Astrocyte of the cerebellum (primary cell): ENCODE measurements at places on chromosomes 6 and 20.

DNA sequence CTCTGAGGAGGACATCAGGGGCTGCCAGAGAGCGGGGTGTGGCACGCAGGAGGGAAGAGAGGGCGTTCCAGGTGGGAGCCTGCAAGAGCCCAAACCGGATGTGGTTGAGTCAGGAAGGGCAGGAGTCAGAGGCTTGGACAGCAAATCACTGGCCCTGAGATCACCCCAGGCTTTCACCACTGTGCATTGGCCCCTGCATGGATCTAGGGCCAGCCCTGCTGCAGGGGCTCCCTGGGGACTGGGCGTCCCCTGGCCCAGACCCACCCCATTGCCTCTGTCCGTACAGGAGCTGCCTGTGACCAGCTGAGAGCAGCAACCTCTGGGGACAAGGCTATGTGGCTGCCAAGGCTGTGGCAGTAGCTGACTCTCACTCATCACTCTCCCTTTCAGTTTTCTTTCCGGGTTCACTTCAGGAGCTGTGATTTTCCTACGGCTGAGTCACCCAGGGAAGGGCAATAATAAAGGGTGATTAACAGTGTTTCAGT lies 33.9 kb downstream of the KCNK17 start:
- no peak for DNase-seq

- DNase-seq = no peak
These were observed 30.1 kb downstream of the CDS2 start for GRCh38 chr20:5156675-5157448.

DNA sequence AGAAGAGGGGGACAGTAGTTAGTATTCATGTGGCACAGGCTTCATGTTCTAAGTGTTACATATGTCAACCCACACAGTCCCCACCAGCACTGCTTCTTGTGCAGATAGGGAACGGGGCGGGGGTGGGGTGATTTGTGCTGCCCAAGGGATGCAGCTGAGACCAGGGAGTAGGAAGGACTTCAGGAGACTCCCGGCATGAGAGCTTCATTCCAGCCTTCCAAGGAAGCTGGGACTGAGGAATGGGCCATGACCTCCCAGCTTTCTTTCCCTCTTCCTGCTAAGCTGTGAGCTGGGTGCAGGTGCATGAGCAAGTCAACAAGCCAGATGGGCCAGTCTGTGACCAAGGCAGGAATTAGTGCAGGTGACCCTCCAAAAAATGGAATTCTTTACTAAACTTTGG lies 9.2 kb downstream of the BEND3 start:
- no peak for DNase-seq

GRCh38 chr6:104940238-104940892 lies 16.5 kb upstream of the LIN28B start:
- DNase-seq = no peak

DNA sequence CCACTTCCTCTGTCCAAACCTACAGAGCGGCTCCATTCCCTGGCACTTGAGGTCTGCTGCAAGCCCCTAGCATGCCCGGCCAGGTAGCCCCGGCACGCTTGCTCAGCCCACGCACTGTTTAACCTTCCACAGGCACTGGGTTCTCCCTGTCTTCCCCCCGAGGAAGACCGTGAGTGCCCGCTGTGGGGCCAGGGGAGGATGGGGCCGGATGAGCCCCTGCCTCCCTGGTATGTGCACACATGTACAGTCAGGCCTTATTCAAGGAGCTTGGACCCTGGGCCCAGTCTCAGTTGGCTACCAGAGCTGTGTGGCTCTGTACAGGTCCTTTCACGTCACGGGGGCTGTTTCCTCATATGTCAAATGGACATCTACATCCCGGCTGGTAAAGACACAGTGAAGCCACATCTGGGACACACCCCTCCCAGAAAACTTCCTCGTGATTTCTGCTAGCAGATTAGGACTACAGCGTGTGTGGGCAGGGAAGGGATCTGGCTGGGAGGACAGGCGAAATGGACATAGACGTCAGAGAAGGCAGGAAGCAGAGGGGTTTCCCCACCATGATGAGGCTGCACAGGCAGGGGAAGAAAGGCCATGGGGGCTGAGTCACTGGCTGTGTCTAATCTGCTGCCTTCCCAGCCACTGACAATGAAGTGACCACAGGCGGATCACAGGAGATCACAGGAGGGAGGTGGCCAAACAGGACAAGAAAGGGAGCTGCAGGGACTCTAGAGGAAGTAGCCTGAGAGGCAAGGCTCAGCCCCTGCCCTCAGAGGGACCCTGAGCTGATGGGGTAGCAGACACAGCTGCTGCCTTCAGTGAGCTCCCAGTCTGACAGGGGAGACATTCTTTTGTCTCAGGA lies 62.9 kb downstream of the MRPL14 start:
- DNase-seq = peak; percentile 82

- DNase-seq = no peak
These were observed 160.4 kb upstream of the MAFB start for GRCh38 chr20:40849456-40849855.

DNA sequence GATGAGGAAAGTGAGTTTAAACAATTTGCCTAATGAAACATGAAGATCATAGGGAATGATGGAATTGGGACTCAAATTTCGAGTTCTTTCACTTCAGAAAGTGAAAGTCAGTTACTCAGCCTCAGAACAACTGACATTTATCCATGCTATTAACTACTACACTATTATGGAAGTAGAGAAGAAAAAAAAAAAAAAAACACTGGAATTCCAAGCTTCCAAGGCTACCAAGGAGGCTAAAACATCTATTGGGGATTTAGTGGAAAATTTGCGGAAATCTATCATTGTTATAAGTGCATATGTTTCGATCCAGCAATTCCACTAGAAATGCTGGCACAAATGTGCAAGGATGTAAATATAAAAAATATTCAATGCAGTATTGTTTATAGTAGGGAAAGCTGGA lies 70.4 kb downstream of the TSHZ2 start:
- DNase-seq = no peak

DNA sequence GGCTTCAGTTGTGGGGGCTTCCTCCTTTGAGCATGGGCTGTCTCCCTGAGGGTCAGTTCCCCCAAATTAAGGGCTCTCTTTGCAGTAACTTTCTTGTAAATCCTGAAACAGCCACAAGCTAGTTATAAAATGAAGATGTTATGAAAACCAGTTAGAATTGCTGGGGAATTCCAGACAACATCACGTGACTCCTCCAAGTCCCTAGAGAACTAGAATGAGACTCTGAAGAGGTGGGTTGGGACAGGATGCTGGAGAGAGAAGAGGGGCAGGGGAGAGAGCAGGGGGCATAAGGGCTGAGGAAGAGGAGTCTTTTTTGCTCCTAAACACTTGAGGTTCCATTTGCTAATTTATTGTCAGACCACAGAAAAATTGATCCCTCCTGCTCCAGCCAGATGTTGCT lies 380.3 kb downstream of the DHX35 start:
- DNase-seq = no peak

DNA sequence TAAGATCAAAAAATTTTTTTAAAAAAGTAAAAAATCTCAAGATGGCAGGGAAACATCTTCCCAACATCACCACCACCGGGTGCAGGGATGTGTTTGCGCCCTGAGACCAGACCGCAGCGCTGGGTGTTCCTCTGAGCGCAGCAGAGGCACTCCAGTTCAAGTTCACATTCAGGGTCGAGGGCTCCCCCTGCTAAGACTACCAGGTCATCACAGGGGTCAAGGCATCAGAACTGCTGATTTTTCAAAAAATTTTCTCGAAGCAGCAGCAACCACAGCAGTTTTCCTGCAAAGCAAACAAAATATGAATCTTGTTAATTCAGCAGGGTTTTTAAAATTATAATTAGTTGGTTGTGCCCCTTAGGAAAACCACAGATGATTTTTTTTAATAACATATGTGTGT lies 83.1 kb downstream of the MYLK4 start:
- no peak for DNase-seq

DNA sequence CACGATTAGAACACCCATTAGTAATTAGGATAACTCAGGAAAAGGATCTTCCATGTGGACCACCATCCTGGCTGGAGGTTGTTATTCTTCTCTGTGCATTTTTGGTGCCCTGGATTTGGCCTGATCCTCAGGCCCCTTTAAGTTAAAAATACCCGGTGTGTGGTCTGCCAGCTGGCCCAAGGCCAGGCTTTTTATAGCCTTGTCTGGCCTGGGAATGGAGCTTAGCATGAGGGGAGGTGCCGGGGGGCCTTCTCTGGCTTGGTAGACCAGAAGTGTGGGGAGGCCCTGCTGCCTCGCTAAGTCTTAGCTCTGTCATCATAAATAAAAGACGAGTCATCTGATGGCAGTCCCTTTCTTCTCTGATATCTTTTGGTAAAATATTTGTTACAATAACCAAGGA lies 71.4 kb downstream of the ARID1B start:
- DNase-seq = no peak

GRCh38 chr6:152632121-152632782 lies 4.9 kb downstream of the SYNE1 start:
- DNase-seq = no peak

GRCh38 chr6:37279366-37280134 lies 21.6 kb upstream of the TMEM217 start:
- DNase-seq = no peak

DNA sequence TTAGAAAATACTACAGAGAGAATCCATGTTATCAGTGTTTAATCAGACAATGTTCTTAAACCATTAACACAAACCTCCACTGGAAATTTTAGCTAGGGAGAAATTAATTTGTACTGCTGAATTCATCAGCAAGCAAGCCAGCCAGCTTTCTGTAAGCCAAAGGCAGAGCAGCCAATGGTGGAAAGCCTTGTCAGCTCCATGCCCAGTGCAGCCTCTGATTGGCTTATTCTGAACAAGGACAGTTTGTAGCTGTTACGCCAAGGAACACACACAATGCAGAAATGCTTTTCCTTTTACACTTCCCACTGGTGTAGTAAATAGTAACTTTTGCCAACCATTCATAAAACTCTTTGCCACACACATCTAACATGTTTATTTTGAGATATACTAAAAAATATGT lies 265.0 kb downstream of the TENT5A start:
- DNase-seq = no peak

DNA sequence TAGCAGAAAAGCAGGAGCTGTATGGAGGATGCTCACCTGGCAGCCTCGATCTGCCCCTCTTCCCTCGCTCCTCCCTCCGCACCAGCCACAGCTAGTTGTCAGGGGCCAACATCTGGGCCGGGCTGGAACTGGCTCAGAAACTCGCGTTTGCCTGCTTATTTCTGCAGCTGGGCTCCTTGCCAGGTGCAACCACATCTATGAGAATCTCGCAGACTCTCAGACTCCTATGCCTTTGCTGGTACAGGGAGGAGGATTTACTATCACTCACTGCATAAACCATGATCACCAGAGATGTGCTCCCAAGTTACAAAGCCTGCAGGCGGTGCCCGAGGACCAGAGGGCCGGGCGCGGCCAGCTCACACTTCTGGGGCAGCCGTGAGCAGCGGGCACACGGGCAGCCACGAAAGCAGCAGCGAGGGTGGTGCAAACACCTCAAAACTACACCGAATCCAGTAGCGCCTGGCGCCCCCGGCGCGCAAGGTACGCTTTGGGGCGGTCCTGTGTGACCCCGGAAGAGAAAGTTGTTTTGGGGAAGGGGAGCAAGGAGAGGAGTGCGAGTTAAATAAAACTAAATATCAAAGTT lies 577 bp upstream of the LRRC1 start:
- peak; percentile 75 for DNase-seq

- DNase-seq = no peak
These were observed 141.5 kb downstream of the LY86 start for GRCh38 chr6:6729971-6730370.

DNA sequence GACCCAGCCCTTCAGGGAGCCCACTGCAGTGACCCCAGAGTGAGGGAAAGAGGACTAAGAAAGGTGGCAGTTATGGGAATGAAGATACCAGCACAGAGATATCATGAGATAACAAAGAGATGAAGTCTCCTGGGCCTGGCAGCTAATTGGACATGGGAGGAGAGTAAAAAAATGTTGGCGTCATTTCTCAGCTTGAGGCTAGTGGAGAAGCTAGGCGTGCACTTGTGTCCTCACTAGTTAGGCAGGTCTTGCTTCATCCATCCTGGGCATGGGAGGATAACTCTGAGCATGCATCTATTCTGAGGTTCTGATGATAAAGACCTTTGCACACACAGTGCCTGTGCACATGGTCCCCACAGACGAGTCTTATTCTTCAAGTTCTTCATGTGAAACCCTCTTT lies 4.1 kb upstream of the GFOD1 start:
- DNase-seq = no peak

DNA sequence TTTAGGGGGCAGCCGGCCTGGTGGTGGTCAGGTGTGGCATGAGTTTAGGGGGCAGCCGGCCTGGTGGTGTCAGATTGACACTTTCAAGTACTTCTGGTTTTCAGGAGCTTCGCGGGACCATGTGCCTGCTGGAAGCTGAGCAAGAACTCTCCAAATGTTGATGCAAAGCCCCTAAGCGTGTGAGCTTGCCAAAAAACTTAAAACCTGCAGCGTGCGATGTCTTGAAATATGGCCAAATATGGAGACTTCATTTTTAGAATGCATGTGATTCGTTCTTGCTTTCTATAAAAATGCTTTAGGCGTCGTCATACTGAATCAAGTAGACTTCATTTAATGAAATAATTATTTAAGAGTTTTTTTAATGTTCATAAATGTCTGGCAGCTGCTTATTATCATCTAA lies 149.4 kb downstream of the SMOC2 start:
- no peak for DNase-seq

GRCh38 chr20:47583551-47583950 lies 81.9 kb downstream of the NCOA3 start:
- DNase-seq = no peak
